ENCODE measurements at places on chromosomes 11 and 22. TPM values are rescaled to one million over a fixed set of nuclear protein-coding genes. Genes with fewer than 3 reads are reported as not detected.

DNA sequence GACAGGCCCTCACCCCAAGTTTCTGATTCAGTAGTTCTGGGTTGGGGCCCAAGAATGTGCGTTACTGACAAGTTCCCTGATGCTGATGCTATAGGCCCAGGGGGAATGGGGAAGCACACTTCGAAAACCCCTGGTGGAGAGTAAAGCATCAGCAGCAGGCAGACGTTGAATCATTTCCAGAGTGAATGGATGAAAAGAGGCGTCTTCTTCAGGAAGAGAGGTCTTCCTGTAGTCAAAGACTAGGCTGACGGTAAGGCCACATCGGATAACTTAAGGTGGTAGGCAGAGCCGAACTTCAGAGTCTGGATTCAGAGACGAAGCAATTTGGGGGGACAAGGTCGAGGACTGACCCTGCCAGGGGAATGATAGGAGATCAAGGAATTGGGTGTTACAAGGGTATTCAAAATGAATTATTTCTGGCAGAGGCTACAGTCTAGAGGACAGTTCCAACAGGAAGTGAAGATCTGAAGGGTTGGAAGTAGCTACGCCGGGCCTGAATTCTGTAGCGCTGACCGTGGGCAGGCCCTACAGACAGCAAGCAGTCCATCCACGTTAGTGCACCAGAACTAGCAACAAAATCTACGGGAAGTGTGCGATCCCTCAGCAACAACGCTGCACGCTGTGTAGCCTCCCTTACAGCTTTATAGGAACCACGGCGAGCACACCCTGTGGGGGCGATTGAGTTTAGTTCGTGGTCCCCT lies 862 bp upstream of the CENATAC start:
- DNase-seq, result no peak

DNA sequence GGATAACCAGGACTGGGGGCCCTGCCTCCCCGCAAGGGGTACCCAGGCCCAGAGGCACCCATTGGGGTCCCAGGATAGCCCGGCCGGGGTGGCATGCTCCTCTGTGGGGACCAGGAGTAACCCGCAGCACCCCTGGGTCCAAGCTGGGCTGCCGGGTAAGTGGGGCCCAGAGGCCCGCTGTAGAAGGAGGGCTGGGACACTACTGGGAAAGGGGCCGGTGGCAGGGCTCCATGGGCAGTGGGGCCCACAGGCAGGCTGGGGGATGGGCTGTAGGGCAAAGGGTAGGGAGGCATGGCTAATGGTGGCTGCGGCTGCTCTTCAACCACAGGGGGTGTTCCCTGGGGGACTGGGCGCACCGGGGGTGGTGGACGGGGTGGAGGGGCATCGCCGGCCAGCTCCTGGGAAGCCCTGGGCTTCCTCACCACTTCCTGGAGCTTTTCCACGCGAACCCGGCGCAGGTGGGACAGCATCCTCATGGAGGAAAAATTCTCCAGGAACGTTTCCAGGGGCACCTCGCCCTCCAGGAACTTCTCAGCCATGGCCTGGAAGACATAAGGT lies 29.1 kb downstream of the VPS37C start:
- DNase-seq, result no peak

- DNase-seq, result no peak
Observed at GRCh38 chr11:1782831-1783724, 19.4 kb upstream of the CTSD start.

DNA sequence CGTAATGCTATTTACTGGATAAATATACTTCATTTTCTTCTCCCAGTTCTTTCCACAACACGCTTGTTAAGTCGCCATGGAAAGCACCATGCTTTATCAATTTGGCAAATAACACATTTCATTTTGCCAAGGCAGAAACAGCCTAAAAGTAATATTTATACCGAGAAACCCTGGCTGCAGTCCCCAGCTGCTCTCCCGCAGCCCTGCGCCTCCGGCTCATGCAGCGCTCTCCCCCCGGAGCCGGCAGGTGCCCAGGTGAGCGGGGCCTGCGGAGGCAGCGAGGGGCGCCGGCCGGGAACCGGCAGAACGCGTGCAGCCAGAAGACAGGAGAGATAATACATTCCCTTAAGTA lies 681 bp upstream of the ARHGEF12 start:
- no peak for DNase-seq

DNA sequence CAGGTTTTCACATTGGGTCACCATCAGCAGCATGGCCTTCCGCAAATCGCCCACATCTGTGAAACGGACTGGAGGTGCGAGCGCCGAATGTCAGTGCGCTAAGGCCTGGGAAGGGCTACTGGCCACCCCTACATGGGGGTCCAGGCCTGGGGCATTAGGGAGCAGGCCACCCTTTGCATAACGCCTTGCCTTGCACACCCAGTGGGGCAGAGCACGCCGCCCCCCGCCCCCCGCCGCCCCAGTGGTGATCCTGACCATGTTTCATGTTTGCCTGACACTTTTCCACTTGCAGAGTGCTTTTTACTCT lies 2.6 kb downstream of the GRK2 start:
- DNase-seq, result no peak

DNA sequence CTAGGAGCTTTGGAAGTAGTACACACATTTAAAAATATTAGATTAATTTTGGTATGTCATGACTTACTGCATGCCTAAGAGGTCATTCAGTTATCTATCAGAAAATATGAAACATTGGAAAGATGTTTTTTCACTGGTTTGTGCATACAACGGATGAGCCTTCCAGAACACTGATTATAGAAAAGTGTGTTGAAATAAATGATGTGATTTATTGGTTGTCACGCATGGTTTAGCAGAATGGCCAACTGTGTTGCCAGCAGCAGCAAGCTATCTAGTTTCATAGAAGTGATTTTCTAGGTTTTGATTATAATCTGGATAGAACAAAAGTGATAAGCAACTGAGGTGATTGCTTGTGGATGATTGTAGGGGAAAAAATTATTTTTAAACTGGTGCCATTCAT lies 53.6 kb downstream of the DDX10 start:
- no peak for DNase-seq

DNA sequence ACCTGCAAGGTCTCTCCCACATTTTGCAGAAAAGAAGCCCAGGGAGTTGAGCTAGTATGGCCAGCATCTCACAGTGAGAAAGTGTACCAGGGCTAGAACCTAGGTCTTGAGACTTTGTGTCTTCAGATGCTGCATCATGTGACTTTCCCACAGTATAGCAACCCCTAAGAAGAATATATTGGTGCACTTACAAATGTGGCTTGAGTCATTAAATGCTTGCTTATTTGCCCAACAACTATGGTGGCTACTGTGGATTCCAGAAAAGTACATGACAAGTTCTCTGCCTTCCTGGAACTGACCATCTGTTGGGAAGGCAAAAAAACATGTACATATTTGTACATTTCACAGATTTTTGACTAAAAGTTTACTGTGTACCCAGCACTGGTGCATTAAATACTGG lies 55.0 kb downstream of the POLD3 start:
- no peak for DNase-seq

DNA sequence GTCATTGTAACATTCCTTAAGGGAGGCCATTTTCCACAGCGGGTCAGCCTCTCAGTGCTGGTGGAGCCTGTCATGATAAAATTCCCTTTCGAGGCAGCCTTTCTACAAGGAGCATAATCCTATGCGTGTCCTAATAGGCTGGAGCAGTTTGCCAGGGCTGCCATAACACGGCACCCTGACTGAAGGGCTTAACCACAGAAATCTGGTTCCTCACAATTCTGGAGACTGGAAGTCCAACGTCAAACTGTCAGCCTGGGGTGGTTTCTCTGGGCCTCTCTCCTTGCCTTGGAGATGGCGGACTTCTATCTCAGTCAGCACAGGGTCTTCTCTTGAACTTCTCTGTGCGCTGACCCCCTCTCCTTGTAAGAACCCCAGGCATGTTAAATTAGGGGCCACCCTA lies 1.4 kb upstream of the RGL4 start:
- DNase-seq, result no peak

DNA sequence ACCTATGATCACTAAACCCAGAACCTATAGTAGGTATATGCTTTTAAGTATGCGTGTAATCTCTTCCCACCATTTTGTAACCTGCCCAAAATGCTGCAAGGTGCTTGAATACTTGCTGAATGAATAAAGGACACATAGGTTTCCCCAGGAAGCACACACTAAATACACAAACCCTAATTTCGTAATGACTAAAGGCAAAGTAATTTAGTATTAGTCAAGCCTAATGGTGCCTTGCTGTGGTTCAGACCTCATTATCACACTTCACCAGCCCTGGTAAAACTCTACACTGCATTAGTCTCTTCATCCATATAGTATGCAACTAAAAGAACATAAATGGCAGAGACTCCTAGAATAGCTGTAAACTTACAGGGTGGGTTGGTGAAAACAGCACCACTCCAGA lies 289.0 kb upstream of the PITPNB start:
- no peak for DNase-seq

- DNase-seq, result no peak
Observed at GRCh38 chr11:45243967-45244366, 42.2 kb downstream of the SYT13 start.

DNA sequence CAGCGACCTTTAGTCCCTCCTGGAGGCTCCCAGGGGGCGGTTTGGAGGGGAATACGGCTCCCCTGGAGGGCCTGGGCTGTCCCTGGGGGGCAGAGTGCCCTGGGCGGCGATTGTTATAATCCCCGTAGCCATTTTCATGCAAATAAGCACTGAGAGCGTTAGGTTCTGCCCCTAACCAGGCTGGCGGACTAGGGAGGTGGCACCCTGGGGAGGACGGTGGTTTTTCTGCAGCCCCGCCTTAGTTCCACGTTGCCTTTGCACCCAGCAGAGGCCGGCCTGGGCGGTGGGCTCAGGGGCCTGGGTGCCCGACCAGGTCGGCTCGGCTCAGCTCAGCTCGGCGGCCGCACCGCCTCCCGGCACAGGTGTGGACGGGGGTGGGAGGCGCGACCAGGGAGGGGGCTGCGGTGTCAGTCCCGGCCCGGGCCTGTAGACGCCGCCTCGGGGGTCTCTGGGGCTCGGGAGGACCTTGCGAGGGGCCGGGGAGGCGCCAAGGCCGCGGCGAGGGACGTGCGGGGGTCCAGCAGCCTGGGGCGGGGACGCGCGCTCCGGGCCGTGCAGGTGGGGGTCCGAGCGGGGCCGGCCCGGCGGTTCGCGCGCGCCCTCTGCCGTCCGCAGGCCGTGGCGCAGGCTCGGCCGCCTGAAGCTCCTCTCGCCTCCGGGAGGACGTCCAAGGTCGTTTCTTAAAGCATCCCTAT lies 2.3 kb upstream of the DUSP8 start:
- DNase-seq, result peak; percentile 87

- DNase-seq, result no peak
Observed at GRCh38 chr22:19088866-19089595, 33.2 kb downstream of the DGCR2 start.

DNA sequence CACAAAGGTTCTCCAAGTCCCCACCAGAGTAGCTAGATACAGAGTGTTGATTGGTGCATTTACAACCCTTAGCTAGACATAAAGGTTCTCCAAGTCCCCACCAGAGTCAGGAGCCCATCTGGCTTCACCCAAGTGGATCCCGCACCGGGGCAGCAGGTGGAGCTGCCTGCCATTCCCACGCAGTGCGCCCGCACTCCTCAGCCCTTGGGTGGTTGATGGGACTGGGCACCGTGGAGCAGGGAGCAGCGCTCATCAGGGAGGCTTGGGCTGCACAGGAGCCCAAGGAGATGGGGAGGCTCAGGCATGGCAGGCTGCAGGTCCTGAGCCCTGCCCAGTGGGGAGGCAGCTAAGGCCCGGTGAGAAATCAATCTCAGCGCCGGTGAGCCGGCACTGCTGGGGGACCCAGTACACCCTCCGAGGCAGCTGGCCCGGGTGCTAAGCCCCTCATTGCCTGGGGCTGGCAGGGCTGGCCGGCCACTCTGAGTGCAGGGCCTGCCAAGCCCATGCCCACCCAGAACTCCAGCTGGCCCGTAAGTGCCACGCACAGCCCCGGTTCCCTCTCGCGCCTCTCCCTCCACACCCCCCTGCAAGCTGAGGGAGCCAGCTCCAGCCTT lies 404.1 kb downstream of the METTL15 start:
- no peak for DNase-seq

GRCh38 chr22:34812631-34813030 lies 253.3 kb upstream of the ISX start:
- DNase-seq, result no peak

DNA sequence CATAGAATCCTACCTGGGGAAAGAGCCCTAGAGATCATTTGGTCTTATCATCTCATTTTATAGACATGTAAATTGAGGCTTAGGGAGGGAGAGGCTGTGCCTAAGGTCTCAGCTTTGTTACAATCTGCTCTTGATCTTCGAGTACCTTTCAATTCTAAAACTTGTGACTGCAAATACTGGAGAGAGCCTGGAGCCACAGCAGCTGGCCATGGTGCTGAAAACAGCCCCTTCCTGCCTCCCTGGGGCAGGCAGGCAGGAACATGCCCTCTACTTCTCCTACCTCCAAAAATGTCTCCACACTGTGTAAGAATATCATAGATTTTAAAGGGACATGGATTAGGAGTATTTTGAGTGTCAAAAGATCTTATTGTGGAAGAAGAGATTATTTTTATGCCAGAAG lies 52.2 kb downstream of the C22orf42 start:
- no peak for DNase-seq

GRCh38 chr11:71425860-71426259 lies 22.3 kb downstream of the DHCR7 start:
- DNase-seq, result no peak

- DNase-seq, result peak; percentile 16
Observed at GRCh38 chr22:28112548-28113043, 193.5 kb upstream of the PITPNB start.

GRCh38 chr11:116925050-116925449 lies 87.6 kb upstream of the APOA1 start:
- DNase-seq, result peak; percentile 28

Gene PNPLA5
- total RNA-seq, result not detected

Gene VEGFB
- 45.3 TPM for total RNA-seq

Gene GP1BB
- 1.5 TPM for total RNA-seq

Gene CNTF
- total RNA-seq, result 2.6 TPM

Gene TTC36
- 1.2 TPM for total RNA-seq

Gene C11orf21
- total RNA-seq, result 2.3 TPM

Gene OR52L1
- total RNA-seq, result not detected

Gene SLC17A6
- total RNA-seq, result not detected

Gene EHF
- total RNA-seq, result 372 TPM

Gene CRYAB
- total RNA-seq, result 331 TPM

Gene MRGPRE
- 1.2 TPM for total RNA-seq

Data from mucosa of descending colon (tissue), 3 donors.